ENCODE measurements at places on chromosomes 2 and 18.

GRCh38 chr2:132415915-132416722 lies 486 bp upstream of the GPR39 start:
- DNase-seq = peak; percentile 37

GRCh38 chr2:54469484-54470053 lies 13.4 kb downstream of the SPTBN1 start:
- DNase-seq = no peak

- no peak for DNase-seq
Observed at GRCh38 chr2:171150694-171151285, 9.9 kb downstream of the TLK1 start.

GRCh38 chr2:27795868-27796277 lies 24.4 kb downstream of the MRPL33 start:
- no peak for DNase-seq

DNA sequence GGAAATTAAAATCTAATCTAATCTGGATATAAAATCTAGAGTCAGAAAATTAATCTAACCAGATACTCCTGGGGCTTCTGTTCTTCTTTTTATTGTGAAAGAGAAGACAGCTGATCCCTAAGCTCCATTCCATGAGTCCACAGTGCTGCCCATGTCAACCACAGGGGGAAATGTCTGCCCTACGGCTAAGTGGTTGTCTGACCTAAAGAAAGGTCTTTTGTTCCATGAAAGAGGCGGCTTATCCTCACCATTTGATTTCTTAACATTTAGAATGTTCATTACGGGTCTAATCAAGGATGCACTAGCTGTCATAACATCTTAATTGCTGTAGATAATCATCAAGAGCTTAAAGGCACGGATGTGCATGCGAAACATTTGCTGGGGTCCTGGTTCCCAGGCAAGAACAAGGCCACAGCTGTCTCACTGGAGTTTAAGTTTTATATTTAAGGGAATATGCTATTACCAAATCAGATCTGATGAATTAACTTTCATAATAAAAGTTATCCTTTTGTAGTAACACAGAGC lies 162.6 kb downstream of the PAX3 start:
- DNase-seq = no peak

- no peak for DNase-seq
Observed at GRCh38 chr2:64601785-64602391, 51.8 kb downstream of the SERTAD2 start.

- no peak for DNase-seq
Observed at GRCh38 chr18:3453540-3454364, 3.8 kb downstream of the TGIF1 start.

Data from amygdala (tissue), 56 donors.